ENCODE measurements at places on chromosomes 5 and 9. TPM values are rescaled to one million over a fixed set of nuclear protein-coding genes. Genes with fewer than 3 reads are reported as not detected.

- no peak for DNase-seq
Measured at GRCh38 chr5:104299998-104300706, 737.6 kb upstream of the NUDT12 start.

GRCh38 chr9:77908293-77908692 lies 123.3 kb downstream of the GNAQ start:
- no peak for DNase-seq

DNA sequence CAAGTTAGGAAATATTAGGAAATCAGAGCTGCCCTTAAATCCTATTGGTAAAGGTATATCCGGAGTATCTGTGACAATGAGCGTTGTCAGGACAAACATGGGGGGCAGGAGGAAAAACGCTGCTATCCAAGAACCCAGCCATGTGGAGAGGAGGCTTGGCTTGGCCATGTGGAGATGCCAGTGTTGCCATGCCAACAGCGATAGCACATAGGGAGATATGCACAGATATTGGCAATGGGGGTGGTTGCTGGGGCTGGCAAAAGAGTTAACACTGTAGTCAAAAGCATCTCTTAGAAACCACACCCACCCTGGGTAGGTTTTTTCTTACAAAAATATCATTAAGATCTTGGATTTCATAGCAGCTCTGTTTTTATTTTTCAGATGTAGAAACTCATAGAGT lies 106.4 kb upstream of the ASTN2 start:
- DNase-seq, result no peak

The CYLC2 gene
- total RNA-seq, result not detected

The FOXD1 gene
- 30.0 TPM for total RNA-seq

The RPL37 gene
- 159 TPM for total RNA-seq

GRCh38 chr9:8769153-8769552 lies 969.6 kb upstream of the DMAC1 start:
- DNase-seq, result no peak

DNA sequence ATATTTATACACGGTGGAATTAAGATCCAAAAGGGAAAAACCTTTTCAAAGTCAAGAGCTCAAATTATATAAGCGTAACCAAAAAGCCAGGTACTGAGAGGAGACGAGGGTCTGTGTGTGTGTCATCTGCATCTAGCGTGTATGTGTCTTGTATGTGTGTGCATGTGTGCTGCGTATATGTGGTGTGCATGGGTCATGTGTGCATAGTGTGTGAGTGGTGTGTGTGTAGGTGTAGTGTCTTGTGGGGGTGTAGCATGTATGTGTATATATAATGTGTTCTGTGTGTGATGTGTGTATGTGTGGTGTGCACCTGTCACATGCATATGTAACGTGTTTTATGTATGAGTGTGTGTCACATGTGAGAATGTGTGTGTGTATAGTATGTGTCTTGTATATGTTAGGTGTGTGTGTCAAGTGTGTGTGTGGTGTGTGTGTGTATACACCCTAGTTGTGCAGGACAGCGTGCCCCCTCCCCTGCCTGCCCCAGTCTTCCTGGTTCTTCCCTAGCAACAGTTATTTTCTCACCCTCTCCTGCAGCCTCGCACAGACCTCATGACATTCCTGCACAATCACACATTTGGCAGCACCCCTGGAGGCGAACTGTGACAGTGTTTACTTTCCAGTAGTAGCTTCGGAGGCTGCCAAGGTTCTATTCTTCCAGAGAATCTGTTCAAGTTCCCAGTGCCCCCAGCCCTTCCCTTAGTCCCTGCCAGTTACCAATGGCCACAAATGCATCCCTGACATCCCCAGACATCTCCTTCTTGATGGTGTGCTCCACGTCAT lies 27.1 kb upstream of the TNIP1 start:
- DNase-seq, result no peak

The C9orf152 gene
- total RNA-seq, result not detected

The TAF1L gene
- total RNA-seq, result not detected

DNA sequence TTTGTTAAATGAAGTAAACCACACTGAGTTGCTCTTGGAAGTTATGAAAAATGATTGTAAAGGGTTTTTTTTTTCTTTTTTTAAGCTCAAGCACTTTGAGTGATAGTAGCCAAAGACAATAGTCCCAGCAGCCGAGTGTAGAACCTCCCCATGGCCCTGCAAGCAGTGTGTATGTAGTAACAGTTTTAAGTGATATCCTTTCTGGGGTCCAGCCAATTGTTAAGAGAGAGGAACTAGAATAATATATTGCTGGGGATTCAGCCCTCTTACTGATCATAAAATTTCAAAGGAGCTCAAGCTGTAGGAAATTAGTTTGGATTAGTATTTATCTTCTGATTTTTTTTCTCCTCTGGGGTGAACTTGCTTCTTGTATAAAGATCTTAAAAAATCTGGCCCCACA lies 43.2 kb downstream of the NPR3 start:
- DNase-seq, result no peak

The PAEP gene
- total RNA-seq, result not detected

- peak; percentile 87 for DNase-seq
Measured at GRCh38 chr5:73321757-73322436, 126.7 kb downstream of the FOXD1 start.

DNA sequence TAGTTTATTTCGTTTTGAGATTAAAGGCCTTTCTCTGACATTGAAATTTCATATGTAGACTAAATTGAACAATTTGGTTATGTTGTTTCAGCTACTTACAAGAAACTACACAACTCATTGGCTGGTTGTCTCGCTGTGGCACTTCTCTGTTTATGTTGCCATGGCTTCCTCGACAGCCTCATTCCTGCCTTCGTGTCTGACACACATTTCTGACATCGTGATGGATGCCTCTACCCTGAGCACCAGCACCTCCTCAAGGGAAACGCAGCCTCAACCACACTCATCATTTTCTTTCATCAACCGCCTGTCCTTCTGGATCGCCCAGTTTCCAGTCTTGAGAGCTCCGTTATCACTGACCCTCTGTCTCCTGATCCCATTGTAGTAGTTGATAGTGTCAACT lies 562.8 kb downstream of the PDE4D start:
- DNase-seq, result no peak

The TNFSF15 gene
- total RNA-seq, result 0.81 TPM

DNA sequence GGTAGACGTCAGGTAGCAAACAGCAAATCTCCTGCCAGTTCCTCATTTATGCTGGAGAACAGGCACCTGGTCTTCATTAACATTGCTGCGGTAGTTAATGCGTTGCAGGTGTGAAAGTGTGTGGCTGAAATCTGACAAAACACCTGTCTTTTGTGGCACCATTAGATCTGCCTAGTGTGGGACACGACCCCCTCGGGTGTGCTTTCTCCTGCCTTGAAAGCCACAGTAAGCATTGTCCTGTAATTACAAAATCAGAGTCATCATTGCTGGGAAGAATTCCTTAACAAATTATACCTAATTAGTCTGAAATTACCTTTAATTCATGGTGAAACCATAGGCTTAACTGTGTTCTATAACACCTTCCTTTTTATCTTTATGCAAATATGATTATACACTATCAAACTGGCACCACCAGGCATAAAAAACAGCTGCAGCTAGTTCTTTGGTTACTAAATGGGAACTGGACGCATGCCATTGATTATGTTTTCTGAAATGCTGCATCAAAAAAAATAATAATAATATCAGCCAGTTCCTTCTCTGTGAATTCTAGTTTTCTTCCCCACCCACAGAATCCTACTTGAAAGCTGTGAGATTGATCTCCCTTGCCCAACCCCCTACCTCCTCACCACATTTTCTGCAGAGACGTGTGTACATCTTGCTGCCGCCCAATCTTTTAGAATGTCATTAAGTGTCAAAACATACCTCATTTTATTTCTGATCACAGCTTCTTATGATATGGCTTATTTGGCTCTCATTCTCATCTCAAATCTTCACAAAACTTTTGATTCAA lies 374.0 kb downstream of the NFIB start:
- DNase-seq, result no peak

DNA sequence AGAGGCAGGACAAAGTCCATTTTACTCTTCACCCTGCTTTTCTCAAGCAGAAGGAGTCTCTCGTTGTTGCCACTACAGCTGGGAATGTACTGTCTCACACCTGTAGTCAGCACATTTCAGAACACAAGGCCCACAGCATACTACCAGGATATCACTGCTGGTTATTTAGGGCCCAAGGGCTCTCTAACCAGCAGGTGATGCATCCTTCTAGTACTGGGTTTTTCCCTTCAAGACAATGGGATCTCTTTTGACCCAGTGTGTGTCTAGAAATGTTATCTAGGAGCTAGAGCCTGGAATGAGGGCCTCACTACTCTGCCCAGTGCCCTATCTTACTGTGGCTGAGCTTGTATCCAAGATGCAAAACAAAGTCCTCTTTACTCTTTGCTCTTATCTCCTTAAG lies 235.1 kb upstream of the PRR16 start:
- DNase-seq, result no peak

- DNase-seq, result no peak
Measured at GRCh38 chr5:54610197-54610944, 92.8 kb downstream of the SNX18 start.

DNA sequence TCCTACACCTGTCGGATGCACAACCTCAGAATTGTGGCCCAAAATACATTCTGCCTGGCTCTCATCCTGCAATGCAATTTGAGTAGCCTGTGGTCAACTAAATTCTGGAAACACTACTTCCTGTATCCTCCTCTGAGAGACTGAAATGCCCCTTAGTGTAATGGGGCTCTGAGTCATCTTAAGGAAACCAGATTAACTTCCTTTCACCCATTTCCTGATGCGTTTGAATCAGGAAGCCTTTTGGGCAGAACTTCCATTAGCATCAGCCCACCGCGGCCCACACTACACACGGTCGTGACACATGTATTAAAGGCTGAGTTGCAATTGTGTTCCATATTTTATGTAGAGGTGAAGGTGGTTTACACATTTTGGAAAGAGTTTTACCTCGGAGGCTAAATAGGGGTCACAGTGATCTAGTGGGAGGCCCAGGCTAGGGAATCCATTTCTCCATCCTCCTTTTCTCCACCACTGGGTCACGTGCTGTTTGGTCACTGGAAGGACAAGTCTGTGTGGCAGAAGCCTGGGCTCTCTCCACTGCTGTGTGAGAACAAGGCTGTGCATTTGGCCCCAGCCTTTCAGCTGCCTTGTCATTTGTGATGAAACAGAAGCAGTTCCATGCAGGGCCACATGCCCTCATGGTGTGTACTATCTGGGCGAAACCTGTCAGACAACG lies 55.9 kb downstream of the DAP start:
- DNase-seq, result no peak

- no peak for DNase-seq
Measured at GRCh38 chr9:75499812-75500211, 390.7 kb upstream of the PCSK5 start.

The IFNB1 gene
- total RNA-seq, result not detected

GRCh38 chr9:89408628-89409101 lies 89.2 kb downstream of the SEMA4D start:
- no peak for DNase-seq

- no peak for DNase-seq
Measured at GRCh38 chr9:80078826-80079225, 507.1 kb downstream of the TLE4 start.

DNA sequence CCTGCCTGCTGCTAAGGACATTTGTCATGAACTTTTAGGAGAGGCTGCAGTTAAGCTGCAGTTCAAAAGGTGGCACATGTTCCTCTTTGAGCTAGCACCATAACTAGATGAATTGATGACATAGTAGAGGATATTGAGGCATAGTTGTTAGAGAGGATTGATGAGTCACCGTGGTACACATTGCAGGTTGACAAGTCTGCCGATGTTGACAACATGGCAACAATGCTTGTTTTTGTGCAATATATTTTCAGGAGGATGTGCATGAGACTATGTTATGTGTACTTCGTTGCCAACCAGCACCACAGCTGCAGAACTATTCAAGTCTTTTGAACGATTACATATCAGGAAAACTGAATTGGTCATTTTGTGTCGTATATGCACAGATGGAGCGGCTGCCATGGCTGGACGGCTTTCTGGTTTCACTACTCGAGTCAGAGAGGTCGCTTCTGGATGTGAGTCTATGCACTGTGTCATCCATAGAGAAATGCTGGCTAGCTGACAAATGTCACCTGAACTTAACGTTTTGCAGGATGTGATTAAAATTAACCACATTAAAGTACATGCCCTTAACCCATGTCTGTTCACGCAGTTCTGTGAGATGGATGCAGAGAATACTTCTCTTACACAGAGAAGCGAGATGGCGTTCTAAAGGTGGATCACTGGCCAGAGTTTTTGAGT lies 24.2 kb downstream of the ANP32B start:
- DNase-seq, result no peak

- DNase-seq, result no peak
Measured at GRCh38 chr5:7787770-7788169, 63.2 kb downstream of the CFAP90 start.

DNA sequence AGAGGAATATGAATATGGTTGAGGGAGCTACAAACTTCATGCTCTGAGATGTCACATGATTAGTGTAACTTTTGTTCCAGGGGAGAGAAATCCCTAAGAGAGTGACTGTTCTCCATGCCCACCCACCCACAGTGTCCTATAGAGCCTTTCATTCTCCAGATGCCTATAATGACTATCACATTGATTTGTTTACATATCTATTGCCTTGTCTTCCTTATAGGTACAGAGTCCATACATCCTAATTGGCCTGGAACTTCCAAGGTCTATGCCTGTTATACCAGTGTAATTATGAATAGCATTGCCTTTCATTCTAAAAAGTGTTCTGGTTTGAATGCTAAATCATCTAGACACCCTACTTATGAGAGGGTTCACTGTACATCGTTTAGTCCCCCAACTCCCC lies 475.4 kb downstream of the RAB3C start:
- no peak for DNase-seq

GRCh38 chr9:123407217-123407851 lies 51.3 kb downstream of the CRB2 start:
- DNase-seq, result no peak

DNA sequence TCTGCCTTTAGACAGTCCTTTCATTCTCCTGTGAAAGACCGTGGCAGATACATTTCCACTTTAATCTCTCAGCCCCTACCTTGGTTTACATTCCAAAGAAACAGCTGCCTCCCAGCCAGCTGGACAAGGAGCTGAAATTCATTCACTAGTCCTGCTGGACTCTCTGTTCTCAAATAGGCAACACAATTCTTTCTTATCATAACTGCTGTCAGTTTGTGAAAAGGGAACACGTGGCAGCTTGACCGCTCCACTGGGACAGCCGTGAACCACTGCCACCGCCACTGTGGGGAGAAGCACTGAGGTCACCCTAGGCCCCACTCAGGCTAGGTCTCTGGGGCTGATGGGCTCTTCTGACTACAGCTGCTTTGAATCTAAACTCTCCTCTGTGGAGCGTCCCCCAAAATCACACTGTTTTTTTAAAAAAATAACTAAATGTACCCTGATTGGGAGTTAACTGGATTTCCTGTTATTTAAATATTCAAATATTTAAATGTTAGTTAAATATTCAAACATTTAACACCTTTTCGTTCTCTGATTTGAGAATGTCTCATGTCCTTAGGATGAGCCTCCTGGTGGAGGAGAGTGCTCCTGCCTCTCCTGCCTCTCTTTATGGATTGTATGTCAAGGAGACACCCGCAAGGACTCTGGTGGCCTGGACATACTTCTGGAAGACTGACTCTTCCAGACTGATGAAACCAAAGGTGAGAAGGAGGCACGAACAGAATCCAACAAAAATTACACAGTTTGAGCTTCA lies 120.1 kb downstream of the BOD1 start:
- DNase-seq, result no peak

- DNase-seq, result no peak
Measured at GRCh38 chr9:137614631-137615386, 4.0 kb upstream of the EHMT1 start.

GRCh38 chr5:90967443-90967842 lies 408.8 kb downstream of the ADGRV1 start:
- DNase-seq, result no peak

GRCh38 chr9:80796632-80797031 lies 892.7 kb downstream of the TLE1 start:
- no peak for DNase-seq

Data from epithelial cell of proximal tubule (primary cell).